CD4-positive, alpha-beta T cell treated with Interleukin-4 for 4 hours (primary cell): ENCODE measurements at places on chromosomes 5 and 9.

- DNase-seq: no peak
These were observed 865.0 kb downstream of the PTPRD start for GRCh38 chr9:9747787-9748186.

GRCh38 chr5:126456217-126456820 lies 33.1 kb downstream of the GRAMD2B start:
- DNase-seq: no peak

- DNase-seq: no peak
These were observed 106.3 kb upstream of the IRX1 start for GRCh38 chr5:3489239-3489843.

- no peak for DNase-seq
These were observed 56.9 kb upstream of the ASS1 start for GRCh38 chr9:130387905-130388304.

- DNase-seq: no peak
These were observed 647 bp upstream of the ADAMTSL2 start for GRCh38 chr9:133533857-133534256.
